Ammon's horn (tissue), 1 donor: ENCODE measurements at places on chromosomes 3 and 15.
A peak's percentile ranks its signal among the peaks of the same experiment; 100 is the strongest.

DNA sequence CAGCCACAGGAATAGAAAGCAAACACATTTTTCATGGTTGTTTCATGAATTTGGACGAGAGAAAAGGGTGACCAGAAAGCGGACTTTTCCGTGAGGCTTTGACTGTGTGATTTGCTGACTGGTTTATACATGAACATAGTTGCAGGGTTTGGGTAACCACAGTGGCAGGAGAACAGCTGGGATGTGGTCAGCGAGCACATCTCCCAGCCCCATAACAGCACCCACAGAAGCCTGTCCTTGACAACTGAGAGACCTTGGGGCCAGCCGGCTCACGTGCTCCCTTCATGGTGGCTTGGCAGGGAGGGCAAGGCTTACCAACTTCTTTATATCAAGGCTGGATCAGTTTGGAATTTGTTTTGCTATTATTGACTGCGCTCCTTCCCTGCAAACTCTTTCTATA, 13.2 kb upstream of the RGMA start:
- no peak for DNase-seq

DNA sequence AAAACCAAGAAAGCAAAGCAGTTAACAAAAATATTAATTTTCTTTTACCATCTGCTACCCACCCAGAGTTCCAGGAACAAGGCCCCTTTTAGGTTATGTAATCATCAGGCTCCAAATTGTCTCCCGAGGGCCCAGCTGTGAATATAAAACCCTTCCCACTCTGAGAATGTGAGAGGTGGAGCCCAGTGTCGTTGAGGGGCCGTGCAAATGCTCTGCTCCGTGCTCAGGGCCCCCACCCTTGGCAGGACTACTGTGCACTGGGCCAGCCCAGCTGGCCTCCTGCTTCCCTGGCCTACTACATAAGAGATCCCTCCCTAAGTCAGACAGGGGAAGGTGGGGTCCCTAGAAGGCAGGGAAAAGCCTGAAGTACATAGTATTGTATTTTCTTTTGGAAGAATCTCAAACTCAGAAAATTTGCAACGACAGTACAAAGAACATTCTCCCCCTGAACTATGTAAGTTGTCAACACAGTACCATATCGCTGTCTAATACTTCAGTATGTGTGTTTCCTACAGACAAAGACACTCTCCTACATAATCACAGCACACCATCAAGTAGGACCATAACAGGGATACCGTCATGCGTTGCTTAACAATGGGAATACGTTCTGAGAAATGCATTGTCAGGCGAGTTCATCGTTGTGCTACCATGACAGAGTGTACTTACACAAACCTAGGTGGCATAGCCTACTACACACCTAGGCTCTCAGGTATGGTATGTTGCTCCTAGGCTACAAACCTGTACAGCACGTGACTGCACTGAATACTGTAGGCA, 4.4 kb upstream of the CLEC3B start:
- DNase-seq = no peak

- DNase-seq = no peak
Observed at GRCh38 chr3:197464794-197465193, 91.0 kb downstream of the BDH1 start.

DNA sequence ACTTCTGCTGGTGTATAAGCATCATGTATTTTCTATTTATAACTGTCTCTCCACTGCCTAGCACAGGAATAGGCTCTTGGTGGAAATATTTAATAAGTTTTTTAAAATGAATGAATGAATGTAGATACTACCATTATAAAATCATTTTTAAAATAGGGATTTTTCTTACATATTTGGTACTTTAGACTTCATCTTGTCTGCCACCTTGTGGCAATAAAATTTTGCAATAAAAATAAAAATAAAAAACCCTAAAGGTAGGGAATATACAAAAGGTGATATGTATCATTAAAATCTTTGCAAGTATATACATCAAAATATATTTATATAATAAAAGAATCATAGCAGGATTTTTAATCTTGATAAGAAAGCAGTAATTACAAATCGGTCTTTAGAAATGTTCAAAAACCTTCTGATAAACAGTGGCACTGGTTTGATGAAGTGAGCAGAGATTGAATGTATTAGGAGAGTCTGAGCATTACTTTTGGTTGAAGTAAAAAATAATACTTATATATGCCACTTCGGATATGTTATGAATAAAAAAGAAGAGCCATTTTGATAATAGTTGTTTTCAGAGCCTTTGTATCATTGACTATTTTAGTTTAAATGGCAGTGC, 95.2 kb downstream of the SPATA16 start:
- DNase-seq = no peak

GRCh38 chr3:41363830-41364523, 164.7 kb downstream of the CTNNB1 start:
- DNase-seq = no peak

GRCh38 chr3:52373676-52374075, 57.6 kb downstream of the DNAH1 start:
- DNase-seq = no peak

- DNase-seq = no peak
Observed at GRCh38 chr3:46489381-46489780, 8.4 kb upstream of the RTP3 start.

DNA sequence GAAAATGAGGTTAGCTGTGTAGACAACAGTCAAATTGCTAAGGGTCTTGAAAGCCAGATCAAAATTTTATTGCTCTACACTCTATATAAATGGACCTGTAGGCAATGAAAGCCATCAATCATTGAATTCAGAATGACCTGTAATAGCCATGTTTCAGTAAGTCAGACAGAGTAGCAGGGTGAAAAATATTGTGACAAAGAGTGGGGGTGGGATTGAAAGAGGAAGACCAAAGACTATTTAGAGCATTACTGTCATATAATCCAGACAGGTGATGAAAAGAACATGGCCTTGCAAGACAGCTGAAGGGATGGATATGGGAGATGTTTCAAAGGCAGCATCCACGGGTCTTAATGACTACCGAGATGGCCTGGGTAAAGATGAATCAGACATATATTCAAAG, 22.2 kb downstream of the IFT57 start:
- no peak for DNase-seq

- DNase-seq = no peak
Observed at GRCh38 chr15:86201313-86202008, 121.8 kb downstream of the AGBL1 start.

- no peak for DNase-seq
Observed at GRCh38 chr3:15097891-15098290, 1.1 kb downstream of the RBSN start.

DNA sequence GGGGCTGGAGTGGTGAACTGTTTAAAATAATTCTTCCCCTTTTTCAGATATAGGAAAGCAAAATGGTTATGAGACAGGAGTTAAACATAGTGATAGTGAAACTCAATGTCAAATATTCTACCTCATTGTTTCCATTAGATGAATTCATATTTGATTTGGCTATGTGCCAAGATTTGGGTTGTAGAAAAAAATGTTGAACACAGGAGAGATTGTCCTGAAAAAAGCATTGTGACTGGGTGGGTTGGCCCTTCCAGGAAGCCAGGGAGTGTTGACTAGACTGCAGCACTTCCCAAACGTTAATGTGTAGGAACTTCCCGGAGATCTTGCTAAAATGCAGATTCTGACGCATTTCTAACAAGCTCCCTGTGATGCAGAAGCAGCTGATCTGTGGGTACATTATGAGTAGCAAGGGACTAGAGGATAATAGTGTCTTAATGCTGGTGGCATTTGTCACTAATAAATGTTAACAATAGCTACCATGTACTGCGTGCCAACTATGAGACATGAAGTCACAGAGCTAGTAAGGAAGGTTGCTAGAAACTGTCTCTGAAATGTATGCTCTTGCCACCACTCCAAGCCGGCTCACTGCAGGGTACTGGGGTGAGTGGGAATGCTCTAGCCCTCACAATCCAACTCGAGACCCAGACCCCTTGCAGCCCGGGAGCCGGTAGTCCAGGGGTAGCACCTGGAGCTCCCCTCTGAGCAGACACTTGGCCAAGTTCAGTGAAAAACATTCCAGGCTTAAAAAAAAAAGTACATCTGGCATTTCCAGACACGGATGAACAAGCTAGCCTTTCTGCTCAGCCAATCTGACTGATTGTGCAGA, 120.6 kb downstream of the CD47 start:
- DNase-seq = peak; percentile 37

DNA sequence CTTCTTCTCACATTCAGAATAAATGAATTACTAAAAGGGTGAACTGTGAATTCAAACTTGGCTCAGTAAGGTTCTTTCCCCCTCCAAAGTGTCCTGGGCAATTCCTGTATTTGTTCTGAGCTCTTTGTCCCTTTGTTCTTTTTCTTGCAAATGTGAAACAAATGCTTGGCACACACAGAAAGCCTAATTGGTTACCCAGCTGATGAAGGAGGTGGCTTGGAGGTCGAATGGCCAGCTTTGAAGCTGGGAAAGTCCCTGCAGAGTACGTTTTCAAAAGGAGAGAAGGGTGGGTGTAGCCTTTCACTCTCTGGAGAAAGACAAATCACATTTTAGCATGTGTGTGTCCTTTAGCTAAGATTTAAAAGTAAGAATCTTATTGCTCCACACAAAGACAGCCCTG, 154.4 kb downstream of the PEX5L start:
- DNase-seq = peak; percentile 21

DNA sequence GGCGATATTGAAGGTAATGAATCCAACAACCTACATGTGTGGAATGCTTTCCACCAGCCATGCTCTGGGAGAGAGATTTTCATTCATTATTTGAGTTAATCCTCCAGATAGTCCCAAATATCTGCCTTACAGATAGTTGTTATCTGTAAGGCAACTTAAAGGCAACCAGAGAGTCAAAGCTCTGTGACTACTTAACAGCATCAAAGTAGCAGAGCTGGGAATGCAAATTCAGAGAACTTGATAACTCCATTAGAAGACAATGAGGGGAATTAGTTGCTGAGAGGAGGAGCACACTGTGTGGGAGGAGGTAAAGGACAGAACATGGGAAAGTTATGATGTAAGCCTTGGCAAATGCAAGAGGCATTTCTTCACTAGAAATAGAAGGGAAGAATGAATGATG, 10.5 kb upstream of the CRBN start:
- no peak for DNase-seq

- DNase-seq = no peak
Observed at GRCh38 chr3:30085486-30085885, 520.9 kb upstream of the TGFBR2 start.

- no peak for DNase-seq
Observed at GRCh38 chr3:34742151-34742550, 897.2 kb upstream of the ARPP21 start.

DNA sequence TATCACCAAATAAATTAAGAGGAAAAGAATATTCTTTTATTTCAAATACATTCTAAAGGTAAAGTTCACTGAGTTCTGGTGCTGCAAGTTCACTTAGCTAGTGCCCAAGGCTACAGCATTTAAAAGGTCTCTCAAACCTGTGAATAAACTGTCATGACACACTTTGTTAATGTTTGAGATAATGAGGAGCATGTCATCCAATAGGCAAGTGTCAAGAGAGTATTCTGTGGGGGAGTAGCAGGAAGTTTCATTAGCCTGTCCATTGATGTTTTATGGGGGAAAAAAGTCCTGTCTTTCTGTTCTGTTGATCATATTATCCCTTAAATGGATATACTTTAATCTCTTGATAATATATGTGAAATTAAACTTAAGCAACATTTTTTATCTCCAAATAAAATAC, 4.0 kb downstream of the SPESP1 start:
- DNase-seq = no peak

DNA sequence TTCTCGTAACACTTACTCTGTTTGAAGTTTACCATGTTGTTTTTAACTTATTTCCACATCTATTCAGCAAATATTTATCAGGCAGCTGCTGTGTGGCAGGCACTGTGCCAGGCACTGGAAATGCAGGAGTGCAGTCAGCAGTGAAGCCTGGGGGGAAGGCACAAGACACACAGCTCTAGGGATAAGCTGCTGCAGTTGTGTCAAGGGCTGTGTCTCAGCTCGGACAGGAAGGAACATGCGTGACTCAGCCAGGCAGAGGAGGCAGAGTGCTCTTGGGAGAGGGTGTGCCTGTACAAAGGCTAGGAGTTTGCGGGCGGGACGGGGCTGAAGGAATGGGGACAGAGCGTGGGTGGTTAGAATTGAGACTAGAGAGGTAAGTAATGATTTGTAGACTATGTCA, 24.7 kb downstream of the LYSMD4 start:
- DNase-seq = peak; percentile 59

DNA sequence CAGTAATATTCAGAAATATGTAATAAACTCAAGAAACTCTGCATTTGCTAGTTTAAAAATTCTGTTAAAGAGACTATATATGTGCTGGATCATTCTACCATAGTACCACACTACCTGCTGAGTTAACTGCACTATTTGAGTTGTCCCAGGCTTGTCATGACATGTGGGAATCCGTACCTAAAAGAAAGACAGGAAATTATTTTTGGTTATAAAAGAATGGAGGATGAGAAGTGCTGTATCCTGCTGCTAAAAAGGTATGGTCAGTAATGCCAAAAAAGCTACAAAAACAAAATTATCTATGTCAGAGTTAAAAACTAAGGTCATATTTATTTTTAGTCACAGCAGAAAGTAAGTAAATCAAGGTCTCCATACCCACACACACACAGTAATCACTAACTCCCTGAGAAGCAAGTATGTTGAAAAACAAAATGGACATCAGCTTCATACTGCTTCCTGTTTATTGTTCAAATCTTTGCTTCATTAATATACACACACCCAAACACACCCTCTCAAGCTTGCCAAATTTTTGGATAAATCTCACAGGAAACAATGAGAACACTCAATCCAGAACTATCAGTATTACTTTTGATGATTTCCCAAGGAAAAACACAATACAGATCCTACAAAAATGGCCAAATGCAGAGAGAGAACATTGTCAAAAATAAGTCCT, 33.7 kb downstream of the DENND6A start:
- no peak for DNase-seq

GRCh38 chr3:188095431-188095830, 58.5 kb upstream of the LPP start:
- DNase-seq = no peak

DNA sequence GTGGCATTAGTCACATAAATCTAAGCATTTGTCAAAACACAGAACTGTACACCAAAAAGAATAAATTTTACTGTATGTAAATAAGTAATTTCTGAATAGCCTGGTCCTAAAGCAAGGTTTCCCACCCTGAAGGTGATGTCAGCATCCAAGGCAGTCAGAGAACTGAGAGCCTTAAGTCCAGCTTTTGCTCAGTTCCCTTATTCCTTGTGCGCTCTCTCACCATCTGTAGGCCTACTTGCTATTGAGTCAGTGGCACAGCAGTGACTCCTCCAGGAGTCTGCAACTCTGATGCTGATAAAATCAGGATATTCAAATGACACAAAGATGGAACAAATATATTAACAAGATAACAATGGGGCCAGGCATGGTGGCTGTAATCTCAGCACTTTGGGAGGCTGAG, 22.3 kb downstream of the VPS39 start:
- DNase-seq = no peak

DNA sequence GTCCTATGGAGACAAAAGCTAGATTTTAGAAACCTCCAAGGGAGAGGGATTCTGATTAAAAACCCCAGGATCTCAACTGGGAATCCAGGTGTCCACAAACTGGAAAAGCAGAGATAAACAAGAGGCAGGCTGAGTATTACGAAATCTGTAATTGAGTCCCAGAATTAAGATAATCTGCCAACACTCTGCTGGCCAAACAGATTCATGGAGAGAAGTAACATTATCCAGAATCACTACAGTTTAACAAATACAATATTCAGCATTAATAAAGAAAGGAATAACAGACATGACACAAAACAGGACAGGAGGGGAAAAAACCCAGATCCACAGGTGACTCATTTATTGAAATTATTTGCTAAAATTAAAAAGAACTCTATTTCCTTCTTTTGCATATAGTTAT, 227.2 kb upstream of the NANOGP8 start:
- no peak for DNase-seq

GRCh38 chr15:83889995-83890394, 236.1 kb downstream of the ADAMTSL3 start:
- DNase-seq = no peak
